NCI-H82 (cell line): ENCODE measurements at places on chromosomes 16 and 17.

DNA sequence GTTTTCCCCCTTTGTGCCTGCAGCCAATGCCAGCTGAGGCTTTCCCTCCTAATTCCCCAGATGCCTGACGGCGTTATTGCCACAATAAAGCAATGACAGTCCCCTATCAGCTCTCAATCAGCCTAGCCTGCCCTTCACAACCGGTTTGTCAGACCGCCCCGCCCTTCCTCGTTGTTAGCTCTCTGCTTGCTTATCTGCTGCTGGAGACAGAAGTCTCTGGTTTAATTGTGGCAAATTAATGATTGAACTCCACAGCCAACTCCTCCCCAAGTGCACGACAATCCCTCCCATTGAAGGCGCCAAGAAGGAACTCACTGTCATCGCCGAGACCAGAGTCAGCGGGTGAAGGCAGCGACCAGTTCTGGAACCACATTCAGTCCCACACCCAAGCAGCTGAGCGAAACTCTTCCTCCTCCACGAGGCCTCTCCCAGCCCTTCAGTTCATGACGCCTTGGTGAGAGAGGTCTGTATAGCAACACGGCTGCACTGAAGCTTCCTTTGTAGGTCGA is 474.4 kb downstream of the SLC39A11 start:
- DNase-seq: peak; percentile 29

DNA sequence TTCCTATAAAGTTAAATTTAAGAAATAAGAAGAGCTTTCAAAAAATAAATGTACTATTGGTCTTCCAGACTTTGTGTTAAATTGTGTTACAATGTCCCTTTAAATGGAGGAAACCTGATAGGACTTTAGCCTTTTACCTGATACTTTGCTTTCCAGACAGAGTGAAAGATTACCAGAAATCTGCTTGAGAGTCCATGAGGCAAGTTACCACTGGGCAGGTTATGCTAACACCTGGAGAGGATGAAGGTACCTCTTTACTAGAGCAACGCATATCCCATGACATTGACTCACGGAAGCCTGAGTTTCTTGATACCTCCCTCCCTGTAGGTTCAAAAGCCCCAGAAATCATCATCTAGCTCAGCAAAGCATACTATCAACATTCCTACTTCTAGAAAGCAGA is 143.9 kb upstream of the C17orf78 start:
- DNase-seq: no peak

DNA sequence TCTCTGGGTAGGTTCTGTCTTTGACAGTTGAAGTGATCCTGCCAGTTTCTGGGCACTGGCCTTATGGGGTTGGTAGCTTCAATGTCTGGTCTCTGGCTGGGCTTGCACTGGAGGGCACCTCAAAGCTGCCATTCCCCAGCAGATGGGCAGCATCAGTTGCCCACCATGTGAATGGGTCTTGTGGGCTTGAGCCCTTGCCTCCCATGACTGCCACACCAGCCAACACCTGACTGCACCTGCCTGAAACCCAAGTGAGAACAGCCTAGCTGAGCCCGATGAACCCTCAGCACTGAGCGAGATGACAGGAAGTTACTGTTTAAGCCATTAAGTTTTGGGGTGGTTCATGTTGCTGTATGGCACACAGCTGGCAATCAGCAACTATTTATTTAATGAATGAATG is 69.1 kb upstream of the AXIN2 start:
- DNase-seq: no peak

- DNase-seq: peak; percentile 25
Measured at GRCh38 chr16:24318680-24319079, 62.5 kb downstream of the CACNG3 start.

- DNase-seq: no peak
Measured at GRCh38 chr16:9761870-9762269, 420.4 kb downstream of the GRIN2A start.

DNA sequence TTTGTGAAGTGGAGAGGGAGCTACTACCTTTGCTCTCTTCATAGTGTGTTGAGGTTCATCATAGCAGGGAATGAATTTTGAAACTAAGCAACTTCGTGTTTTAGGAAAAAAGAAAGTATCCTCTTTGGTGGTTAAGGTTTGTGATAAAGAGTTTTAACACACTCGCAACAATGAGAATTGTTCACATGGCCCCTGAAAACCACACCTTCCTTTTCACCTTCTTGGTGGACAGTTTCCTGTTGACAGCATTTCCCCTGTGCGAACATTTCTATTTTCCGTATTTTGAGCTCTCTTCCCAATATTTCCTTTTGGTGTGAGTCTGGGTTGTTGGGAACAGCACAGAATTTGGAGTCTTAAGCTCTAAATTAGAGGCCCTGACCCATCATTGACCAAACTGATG is 3.8 kb downstream of the OR4D2 start:
- no peak for DNase-seq

- no peak for DNase-seq
Measured at GRCh38 chr16:50771366-50771765, 29.5 kb downstream of the CYLD start.

- DNase-seq: peak; percentile 86
Measured at GRCh38 chr16:22188595-22189442, 17.3 kb upstream of the EEF2K start.

GRCh38 chr16:48279199-48279598 is 31.9 kb upstream of the ABCC11 start:
- DNase-seq: no peak

DNA sequence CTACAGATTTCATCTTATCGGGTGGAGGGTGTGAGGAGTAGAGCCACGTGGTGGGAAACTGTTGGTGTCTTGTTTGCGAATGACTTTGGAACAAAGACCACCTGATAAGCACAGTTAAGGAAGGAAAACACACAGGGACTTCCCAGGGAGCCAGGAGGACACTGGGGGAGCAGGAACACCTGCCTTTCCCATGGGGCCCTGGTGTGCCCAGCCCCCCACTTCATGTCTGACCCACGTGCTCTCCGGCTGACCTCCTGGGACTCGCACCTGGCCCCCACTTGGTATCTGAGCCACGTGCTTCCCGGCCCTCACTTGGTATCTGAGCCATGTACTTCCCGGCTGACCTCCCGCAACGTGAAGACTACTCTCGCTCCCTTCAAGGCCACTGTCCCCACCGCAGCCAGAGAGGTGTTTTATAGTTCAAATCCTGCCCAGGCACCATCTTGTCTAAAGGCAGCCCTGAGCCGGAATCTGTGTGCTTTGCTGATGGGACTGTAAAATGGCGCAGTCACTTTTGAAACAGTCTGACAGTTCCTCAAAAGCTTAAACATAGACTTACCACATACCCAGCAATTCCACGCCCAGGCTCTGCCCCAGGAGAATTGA is 5.4 kb upstream of the CSNK1D start:
- DNase-seq: no peak

GRCh38 chr17:43171586-43172487 is 823 bp downstream of the NBR1 start:
- DNase-seq: peak; percentile 50

- peak; percentile 67 for DNase-seq
Measured at GRCh38 chr16:10514369-10515055, 65.9 kb downstream of the EMP2 start.

DNA sequence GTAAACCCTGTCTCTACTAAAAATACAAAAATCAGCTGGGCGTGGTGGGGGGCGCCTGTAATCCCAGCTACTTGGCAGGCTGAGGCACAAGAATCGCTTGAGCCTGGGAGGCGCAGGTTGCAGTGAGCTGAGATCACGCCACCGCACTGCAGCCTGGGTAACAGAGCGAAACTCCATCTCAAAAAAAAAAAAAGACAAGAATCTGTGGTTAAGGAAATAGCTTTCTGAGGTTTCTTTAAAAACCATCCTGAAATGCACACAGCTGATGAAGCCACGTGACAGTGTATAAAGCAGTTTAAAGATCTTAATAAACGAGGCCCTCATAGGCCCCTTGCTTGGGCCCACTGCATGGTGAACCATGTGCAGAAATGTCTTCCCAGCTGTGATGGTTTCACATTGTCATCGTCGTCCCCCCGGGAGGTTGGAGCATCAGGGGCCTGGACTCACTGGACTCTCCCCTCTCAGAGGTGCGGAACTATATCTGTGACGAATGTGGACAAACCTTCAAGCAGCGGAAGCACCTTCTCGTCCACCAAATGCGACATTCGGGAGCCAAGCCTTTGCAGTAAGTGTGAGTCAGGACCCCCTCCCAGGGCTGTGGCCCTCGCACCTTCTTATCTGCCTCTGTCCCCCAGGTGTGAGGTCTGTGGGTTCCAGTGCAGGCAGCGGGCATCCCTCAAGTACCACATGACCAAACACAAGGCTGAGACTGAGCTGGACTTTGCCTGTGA is 16.2 kb downstream of the ZNF276 start:
- no peak for DNase-seq

DNA sequence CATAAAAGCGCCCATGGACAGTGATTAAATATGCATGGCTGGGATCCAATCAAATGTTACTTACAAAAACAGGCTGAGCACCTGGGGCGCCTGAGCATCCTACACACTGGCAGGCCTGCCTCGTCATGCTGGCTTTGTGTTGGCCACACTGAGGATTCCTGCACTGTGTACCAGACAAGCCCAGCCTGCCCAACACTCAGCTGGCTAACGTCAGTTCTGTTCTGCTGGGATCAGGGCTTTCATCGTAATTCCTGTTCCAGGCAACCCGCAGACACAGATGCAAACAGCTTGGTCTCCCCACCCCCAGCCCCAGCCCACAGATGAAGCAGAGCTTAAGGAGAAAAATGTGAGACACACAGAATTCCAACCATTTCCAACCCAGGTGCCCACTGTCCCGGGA is 30.7 kb downstream of the PIMREG start:
- DNase-seq: peak; percentile 55

DNA sequence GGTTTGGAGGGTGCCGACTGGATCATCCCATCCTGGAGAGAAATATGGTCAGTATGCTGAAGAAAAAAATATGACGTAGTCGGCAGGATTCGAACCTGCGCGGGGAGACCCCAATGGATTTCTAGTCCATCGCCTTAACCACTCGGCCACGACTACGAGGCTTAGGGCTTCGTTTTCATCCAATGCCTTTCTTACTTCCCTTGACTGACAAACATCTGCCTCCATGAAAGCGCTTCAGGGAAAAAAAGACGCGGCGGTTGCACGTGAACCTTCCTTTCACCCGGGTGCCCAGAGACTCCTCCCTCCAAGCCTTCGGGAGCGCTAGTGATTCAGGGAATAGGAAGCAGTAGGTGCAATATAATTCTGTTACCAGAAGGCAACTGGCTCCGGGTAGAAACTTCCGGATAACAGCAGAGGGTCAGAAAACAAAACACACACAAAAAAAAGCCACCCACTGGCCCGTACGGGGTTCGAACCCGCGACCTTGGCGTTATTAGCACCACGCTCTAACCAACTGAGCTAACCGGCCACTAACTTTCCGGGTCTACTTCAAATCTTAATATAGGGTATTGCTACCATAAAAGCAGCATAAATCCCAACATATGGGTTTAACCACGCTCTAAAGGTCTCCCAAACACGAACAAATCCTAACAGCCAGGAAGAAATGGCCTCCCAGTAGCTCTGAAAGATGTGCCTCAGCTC is 16.3 kb upstream of the AURKB start:
- DNase-seq: peak; percentile 74

DNA sequence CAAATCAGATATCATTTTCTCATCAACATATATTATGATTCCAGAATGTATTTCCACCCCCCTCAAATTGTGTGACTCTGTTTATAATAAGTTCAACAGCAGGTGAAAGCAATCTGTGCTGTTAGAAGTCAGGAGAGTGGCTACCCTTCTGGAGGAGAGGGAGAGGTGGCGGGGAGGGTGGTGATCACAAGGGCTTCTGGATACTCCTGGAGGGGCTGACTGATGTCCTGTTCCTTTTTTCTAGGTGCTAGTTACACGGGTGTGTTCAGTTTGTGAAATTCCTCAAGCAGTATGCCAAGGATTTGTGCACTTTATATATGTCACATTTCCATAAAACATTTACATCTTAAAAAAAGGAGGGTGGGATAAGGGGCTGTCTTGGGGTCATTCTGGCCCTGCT is 119.1 kb downstream of the IRF8 start:
- no peak for DNase-seq

DNA sequence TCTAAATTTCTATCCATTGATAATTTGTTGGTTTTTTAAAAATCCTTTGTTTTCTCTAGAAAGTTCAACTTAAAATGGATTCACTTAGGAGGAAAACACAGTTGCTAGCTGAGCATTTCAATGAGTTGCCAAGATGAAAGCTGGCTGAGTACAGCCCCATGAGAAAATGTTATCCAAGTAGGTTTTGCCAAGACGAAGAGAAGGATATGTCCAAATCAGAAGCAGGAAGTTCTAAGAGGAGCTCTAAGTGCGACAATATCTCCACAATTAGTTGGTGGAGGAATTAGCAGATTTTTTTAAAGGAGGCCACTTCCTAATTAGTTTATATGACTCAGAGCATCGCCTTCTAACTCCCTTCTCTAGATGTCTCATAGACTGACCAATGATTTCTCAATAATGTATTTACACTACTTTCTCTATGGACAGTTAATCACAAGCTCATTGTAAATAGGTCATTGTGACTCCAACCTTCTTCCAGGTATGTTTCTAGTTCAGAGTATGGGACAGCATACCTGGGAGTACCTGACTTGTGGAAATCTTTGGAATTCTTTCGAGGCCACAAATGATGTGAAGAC is 873.3 kb upstream of the SOX9 start:
- no peak for DNase-seq
